ENCODE measurements at places on chromosomes 2 and 18. TPM values are rescaled to one million over a fixed set of nuclear protein-coding genes. Genes with fewer than 3 reads are reported as not detected.

- no peaks in the 10 kb centered on the region for H3K27me3 ChIP-seq
- no peaks in the 10 kb centered on the region for H3K36me3 ChIP-seq
- peak; percentile 94 for DNase-seq
- H3K4me3 ChIP-seq = peak within 1 kb of the TSS; percentile 62
Observed at GRCh38 chr2:235493775-235494715, at the start of gene AGAP1. AGAP1 (plus strand) TSS chr2:235494043.

DNA sequence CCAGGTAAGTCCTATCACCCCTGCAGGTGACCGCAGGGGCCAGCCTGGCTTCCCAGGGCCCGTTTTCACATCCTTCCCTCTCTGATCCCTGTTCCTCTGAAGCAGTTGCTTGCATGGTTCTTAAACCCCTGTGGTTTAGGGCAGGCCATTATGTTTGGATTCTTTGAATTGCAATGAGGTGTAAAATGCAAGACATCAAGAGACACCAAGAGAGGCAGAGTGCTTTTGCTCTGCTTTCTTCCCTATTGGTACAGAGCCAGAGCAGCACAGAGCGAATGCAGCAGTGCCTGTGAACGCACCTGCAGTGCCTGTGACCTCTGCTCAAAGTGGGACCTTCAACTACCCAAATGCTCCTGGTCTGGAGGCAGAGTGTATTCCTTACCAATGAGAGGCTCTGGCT, 7.6 kb downstream of the RFX8 start:
- H3K36me3 ChIP-seq = no peaks in the 10 kb centered on the region
- no peak overlapping the region for H3K27ac ChIP-seq
- no peaks in the 10 kb centered on the region for H3K27me3 ChIP-seq
- no peak for DNase-seq
- no peak overlapping the region for H3K4me3 ChIP-seq

DNA sequence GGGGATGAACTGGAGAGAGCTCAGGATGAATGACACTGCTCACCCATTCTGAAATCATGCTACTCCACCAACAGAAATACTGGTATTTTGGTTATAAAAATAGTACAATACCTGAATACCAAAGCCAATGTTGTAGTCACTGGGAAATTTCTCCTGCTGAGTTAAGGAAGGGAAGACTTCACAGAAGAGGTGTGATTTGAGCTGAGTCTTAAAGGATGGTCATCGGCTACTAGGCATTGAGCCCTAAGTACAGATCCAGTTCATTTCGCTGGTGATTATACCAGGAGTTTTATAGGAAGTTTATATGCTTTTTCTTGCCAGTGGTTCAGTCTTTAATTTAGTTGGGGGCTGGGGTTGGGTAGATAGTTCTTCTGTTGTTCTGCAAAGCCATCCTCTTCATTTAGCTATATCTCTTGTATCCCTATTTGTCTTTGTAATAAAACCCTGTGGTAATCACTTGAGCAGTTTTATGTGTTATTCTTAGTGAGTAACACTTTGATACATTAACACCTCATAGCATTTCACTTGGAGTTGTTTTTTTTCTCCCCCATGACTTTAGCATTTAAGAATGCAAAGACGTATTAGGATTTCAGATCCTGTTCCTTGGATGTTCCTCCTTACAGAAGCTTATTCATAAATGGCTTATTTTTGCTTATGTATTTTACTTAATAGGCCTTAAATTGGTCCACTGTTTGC, 239.9 kb upstream of the FOSL2 start:
- no peaks in the 10 kb centered on the region for H3K27me3 ChIP-seq
- no peak overlapping the region for H3K27ac ChIP-seq
- peaks cover 3% of the 10 kb centered on the region for H3K4me1 ChIP-seq
- no peak overlapping the region for H3K4me3 ChIP-seq

DNA sequence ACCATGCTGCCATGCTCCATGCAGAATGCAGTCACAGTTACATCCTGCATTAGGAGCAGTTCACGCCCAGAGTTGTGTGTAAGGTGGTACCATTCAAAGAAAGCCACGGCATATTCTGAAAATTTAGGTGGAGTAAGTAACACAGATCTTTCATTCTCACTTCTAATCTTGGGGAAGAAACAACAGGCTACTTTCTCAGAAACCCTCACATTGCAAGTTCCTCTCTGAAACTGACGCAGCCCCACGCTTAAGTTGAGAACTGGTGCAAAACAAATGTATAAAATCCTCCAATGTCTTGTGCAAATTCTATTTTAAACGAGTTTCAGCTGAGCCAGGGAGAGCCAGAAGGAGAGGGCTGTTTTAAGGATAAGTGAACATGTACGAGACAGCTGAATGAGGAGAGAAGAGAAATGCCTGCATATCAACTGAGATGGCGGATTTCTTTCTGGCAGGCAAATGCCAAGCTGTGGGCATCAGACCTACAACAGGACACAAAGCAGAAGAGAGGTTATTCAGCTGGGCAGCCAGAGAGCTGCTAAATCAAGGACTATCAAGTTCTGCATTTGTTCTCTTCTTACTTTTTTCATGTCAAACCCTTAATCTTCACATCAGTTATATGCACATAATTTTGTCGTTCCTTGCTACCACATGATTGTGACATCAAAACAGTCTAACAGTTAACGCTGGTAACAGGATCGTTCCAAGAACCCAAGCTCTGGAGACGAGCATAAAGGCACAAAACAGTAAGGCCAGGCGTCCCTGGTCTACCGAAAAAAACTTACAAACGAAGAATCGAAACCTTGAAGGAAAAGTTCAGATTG, 6.4 kb downstream of the ARL4C start:
- no peak overlapping the region for H3K27ac ChIP-seq
- H3K4me1 ChIP-seq = peaks cover 1% of the 10 kb centered on the region
- H3K36me3 ChIP-seq = no peaks in the 10 kb centered on the region
- H3K27me3 ChIP-seq = no peaks in the 10 kb centered on the region
- H3K4me3 ChIP-seq = no peak overlapping the region

DNA sequence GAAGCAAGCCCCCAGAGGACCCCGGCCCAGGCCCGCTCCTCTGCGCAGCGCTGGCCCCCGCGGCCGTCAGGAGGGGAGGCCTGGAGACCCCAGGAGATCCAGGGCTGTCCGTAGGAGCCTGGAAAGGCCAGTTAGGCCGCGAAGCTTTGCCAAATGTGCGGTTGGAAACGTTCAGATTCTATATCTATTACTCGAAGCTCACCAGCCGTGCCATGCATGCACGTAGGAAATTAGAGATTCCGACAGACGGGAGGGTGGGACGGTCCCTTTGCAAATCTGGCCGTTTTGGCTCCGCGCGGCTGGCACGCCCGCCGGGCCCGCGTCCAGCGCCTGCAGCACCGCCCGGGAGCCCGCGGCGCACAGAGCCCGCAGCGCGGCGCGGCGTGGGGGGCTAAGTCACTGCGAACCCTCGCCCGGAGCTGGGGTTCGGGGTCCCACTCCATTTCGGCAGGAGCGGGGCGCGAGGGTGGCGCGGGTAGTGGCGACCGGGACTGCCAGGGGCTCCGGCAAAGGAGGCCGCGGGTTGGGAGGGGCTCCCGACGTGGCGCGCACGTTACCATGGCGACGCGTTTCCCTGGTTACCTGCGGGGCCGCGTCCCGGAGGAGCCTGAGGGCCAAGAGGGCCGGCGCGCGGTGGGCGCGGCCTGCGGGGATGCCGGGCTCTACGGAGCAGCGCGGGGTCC, 488.6 kb upstream of the SMIM21 start:
- DNase-seq = peak; percentile 87
- H3K4me3 ChIP-seq = peak overlapping the region; percentile 37
- peaks cover 3% of the 10 kb centered on the region for H3K4me1 ChIP-seq
- H3K27ac ChIP-seq = no peak overlapping the region

GRCh38 chr2:61015976-61016375, 1.5 kb upstream of the PEX13 start:
- H3K36me3 ChIP-seq = no peaks in the 10 kb centered on the region
- H3K27ac ChIP-seq = no peak overlapping the region
- H3K4me3 ChIP-seq = no peak overlapping the region
- no peaks in the 10 kb centered on the region for H3K27me3 ChIP-seq

DNA sequence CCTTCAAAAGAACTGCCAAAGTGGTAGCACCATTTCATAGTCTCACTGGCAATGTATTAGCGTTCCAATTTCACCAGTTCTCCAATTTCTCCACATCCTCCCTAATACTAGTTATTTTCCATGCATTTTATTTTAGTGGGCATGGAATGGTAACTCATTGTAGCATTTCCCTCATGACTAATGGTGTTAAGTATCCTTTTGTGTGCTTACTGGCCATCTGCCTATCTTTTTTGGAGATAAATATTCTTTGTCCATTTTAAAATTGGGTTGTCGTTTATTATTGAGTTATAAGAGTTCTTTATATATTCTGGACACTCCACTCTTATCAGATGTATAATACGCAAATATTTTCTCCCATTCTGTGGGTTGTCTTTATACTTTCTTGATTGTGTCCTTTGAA, 107.1 kb downstream of the THADA start:
- H3K4me1 ChIP-seq = peaks cover 1% of the 10 kb centered on the region
- DNase-seq = no peak
- no peaks in the 10 kb centered on the region for H3K36me3 ChIP-seq
- no peak overlapping the region for H3K27ac ChIP-seq
- H3K4me3 ChIP-seq = no peak overlapping the region

- H3K4me1 ChIP-seq = no peaks in the 10 kb centered on the region
- H3K36me3 ChIP-seq = no peaks in the 10 kb centered on the region
- no peak overlapping the region for H3K27ac ChIP-seq
- no peak for DNase-seq
Observed at GRCh38 chr2:44836174-44836573, 105.3 kb upstream of the SIX3 start.

- H3K27me3 ChIP-seq = no peaks in the 10 kb centered on the region
- no peak overlapping the region for H3K4me3 ChIP-seq
- H3K4me1 ChIP-seq = no peaks in the 10 kb centered on the region
- no peak overlapping the region for H3K27ac ChIP-seq
- H3K36me3 ChIP-seq = no peaks in the 10 kb centered on the region
Observed at GRCh38 chr2:43170405-43171105, 55.9 kb downstream of the ZFP36L2 start.

GRCh38 chr2:48480526-48480925, 49.4 kb upstream of the STON1 start:
- DNase-seq = no peak
- H3K27ac ChIP-seq = no peak overlapping the region
- H3K36me3 ChIP-seq = no peaks in the 10 kb centered on the region
- no peak overlapping the region for H3K4me3 ChIP-seq

DNA sequence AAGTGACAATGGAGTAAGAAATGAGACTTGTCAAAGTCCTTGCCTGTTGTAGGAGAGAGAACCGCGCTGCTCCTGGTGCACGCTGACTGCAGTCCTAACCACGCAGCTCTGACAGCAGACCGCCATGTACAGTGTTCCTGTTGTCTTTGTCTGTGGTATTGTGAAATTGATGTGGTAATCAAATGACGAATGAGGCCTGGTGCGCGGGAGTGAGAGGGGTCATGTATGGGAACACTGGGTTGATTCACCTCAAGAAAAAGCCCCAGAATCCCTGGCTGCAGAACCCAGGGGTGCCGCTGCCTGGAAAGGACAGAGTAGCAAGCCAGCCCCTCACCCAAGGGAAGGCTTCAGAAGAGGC, 64.0 kb downstream of the INPP4A start:
- no peak overlapping the region for H3K4me3 ChIP-seq
- no peak for DNase-seq
- no peaks in the 10 kb centered on the region for H3K27me3 ChIP-seq
- peaks cover 20% of the 10 kb centered on the region for H3K4me1 ChIP-seq
- H3K36me3 ChIP-seq = no peaks in the 10 kb centered on the region
- H3K27ac ChIP-seq = no peak overlapping the region

GRCh38 chr2:72991980-72992733, 74.8 kb downstream of the EMX1 start:
- no peaks in the 10 kb centered on the region for H3K27me3 ChIP-seq
- no peak overlapping the region for H3K4me3 ChIP-seq
- no peaks in the 10 kb centered on the region for H3K36me3 ChIP-seq

DNA sequence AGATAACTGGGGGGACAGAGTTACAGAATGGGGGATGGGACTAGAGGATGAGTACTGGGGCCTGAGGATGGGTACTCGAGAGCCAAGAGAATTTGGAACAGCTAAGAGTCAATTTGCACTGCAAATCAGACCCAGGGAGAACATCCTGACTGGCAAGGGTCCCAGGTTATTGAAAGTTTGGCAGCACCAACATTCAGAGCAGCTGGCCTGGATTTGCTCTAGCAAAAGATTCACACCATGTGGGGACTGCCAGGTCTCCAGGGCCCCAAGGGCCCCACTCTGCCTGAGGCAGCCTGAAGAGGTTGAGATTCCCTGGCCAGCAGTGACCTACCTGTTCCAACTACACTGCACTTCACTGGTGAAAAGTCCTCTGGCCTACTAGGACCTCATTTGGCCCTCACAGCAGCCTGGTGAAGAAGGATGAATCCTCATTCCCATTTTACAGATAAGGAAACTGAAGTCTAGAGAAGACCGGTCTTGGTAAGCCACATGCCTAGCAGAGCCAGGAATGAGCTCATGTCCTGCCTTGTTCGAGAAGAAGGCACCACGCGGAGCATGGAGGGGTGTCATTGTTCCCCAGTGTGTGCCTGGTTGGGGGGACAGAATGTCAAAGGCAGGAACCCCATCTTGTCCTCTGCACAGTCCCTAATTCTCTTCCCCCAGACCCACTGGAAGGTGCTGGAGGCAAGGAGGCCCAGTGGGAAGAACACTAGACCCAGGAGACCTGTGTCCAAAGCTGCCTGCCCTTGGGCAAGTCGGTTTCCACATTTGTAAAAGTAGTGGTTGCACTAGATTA, 258.6 kb downstream of the TNS1 start:
- DNase-seq = no peak
- H3K27ac ChIP-seq = no peak overlapping the region
- no peak overlapping the region for H3K4me3 ChIP-seq
- H3K36me3 ChIP-seq = no peaks in the 10 kb centered on the region
- no peaks in the 10 kb centered on the region for H3K27me3 ChIP-seq

DNA sequence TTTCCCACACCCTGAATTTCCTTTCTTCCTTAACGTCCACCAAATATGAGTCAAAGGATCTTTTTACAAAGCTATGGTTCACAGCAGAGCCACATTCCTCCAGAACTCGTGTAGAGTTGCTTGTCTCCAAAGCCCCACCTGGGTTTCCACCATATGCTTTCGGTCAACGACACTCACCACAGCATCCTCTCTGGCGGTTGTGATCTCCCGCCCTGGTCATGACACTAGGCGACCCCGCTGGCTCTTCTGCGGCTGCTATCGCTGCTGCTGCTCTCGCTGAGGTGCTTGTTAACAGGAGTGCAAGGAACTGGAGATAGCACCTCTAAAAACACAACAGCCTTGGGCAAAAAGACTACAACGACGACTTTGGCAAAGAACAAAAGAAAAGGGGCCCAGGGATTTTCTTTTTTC, 340 bp downstream of the SLC40A1 start:
- peaks cover 7% of the 10 kb centered on the region for H3K4me1 ChIP-seq
- DNase-seq = peak; percentile 47
- peak overlapping the region; percentile 68 for H3K4me3 ChIP-seq
- peak overlapping the region; percentile 90 for H3K27ac ChIP-seq
- no peaks in the 10 kb centered on the region for H3K27me3 ChIP-seq
- H3K36me3 ChIP-seq = no peaks in the 10 kb centered on the region

The UCN gene
- total RNA-seq = 5.6 TPM

The CYRIA gene
- total RNA-seq = 21.3 TPM

The PPP1R1C gene
- total RNA-seq = not detected
